A172 (cell line): ENCODE measurements at places on chromosomes 4 and X.
A peak's percentile ranks its signal among the peaks of the same experiment; 100 is the strongest.

- DNase-seq, result no peak
Observed at GRCh38 chr4:116343809-116344208, 741.6 kb downstream of the TRAM1L1 start.

GRCh38 chr4:173530326-173531085 lies 477 bp upstream of the HAND2 start:
- DNase-seq, result no peak

DNA sequence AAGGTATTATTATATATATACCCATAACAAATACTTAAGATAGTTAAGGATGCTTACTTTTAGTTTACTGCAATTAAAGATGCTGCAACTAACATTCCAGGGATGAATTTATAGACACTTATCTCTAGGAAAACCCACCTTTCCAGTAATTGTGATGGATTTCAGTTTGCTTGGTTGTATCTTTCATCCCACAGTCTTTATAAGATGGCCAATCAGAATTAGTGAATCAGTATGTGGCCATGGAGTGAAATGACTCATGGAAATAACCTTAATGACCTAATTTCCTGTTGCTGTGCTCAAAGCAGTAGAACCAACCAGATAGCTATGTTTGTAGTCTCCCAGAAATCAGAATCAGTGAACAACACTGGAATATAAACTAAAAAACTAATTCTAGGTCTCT lies 26.4 kb downstream of the MOSPD2 start:
- peak; percentile 94 for DNase-seq

- peak; percentile 53 for DNase-seq
Observed at GRCh38 chr4:111937368-111937767, 207.9 kb upstream of the FAM241A start.

GRCh38 chr4:113452868-113453620 lies 308.5 kb downstream of the CAMK2D start:
- peak; percentile 40 for DNase-seq

- DNase-seq, result no peak
Observed at GRCh38 chrX:154352466-154352865, 22.0 kb downstream of the FLNA start.

GRCh38 chr4:138658518-138658917 lies 357.1 kb upstream of the NOCT start:
- DNase-seq, result no peak

DNA sequence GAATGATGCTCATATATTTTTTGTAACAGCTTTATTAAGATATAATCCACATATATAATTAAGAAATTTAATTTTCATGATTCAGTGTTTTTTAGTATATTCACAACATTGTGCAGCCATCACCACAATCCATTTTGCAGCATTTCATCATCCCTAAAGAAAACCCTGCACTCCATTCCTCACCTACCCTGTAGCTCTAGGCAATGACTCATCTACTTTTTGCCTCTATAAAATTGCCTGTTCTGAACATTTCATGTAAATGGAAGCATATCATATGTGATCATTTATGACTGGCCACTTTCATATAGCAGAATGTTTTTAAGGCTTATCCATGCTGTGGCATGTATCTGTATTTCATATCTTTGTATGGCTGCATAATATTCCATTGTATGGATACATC lies 339.9 kb downstream of the MAPK10 start:
- no peak for DNase-seq

DNA sequence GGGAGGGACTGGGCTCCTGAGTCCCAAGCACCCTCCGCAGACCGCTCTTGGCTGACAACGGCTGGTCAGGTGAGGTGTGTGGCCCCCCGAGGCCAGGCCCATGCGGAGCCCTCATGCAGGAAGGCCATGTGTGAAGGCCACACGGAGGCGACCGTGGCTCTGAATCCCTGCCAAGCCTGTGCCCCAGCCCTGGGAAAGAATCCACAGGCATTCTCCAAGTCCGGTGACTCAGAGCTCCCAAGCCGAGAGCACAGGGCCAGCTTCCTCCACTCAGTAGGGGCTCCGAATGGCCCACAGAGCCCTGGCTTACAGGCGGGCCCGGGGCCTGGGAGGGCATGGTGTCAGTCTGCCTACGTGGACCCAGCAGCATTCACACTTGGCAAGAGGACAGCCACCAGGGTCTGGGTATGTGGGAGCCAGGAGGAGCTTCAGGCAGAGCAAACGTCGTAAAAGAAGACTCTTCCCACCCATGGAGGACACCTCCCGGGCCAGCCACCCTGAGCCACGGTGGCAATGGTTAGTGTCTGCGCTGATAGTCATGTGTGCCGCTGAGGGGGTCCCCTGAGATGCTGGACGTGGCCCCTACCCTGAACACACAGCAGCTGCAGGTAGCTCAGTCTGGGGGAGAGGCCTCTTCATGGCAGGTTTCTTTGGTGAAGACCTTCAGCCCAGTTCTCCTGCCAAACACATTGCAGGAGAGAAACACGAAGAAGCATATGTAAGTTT lies 105.7 kb downstream of the PSAPL1 start:
- peak; percentile 89 for DNase-seq

DNA sequence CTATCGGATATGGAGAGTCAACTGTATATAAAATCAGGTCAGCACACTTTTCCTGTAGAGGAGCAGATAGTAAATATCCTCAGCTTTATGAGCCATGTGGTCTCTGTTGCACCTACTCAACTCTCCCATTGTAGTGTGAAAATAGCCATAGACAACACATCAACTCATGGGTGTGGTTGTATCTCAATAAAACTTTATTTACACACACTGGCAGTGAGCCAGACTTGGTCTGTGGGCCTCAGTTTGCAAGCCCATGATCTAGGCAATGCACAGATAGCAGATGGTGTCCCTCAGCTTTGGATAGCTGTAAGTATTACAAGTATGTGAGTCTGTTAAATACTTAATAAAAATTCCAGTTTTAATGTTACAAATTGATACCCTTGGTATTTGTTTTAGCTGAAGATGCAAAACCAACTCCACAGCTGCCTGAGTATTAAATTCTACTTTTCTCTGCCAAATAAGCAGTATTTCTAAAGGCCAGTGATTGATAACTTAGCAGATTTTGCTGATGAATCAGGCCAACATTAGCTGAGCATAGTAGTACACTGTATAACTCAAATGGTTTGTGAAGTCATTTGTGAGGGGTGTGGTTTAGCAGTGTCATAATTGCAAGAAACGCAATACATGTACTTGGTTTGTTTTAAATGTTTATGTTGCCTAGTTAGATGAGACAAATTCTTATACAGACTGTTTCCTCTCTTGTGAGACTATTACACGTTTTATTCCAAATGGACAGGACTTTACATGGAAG lies 87.3 kb downstream of the GPR143 start:
- no peak for DNase-seq

DNA sequence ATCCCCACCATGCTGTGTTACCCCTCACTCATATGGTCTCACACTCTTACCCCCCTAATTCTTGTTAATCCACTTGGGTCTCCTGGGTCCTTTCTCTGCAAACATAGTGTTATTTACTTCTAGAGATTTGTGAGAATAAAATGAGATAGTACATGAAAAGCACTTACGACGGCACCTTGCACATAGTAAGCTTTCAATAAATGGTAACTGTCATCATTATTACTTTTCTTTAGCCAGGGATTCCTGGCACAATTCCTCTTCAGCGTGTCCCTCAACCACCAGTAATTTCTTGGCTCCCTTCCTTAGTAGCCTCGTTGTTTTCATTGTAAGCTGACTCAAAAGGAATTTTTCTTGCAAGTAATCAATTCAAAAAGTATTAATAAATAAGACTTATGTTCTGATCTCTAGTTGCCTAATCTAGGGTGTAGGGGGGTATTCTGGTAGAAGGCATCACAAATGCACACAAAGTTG lies 30.1 kb upstream of the RBMX start:
- DNase-seq, result no peak

GRCh38 chrX:54838583-54838982 lies 31.0 kb downstream of the MAGED2 start:
- no peak for DNase-seq

- DNase-seq, result peak; percentile 67
Observed at GRCh38 chr4:4663028-4663427, 121.2 kb upstream of the STX18 start.
